Activated T-helper 1 cell treated with anti-CD3 and anti-CD28 coated beads, Interleukin-2, amount 50 U/mL, for 16 hours (primary cell): ENCODE measurements at places on chromosomes 7 and 10.

GRCh38 chr10:176677-177076 is 41.4 kb downstream of the ZMYND11 start:
- DNase-seq, result no peak

- DNase-seq, result no peak
These were observed 20.9 kb upstream of the ZNF12 start for GRCh38 chr7:6727663-6728062.

- DNase-seq, result no peak
These were observed 4.3 kb upstream of the TRPV6 start for GRCh38 chr7:142889816-142890215.

DNA sequence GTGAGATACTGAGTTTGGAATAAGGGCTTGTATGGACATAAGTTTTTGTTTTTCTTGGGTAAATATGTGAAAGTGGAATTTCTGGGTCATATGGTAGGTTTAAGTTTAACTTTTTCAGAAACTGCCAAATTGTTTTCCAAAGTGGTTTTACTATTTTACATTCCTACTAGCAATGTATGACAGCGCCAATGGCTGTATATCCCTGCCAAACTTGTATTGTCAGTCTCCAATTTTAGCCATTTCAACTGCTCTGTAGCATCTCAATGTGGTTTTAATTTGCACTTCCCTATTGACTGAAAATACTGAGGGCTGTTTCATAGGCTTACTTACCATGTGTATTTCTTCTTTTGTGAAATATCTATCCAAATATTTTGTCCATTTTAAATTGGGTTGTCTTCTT is 90.5 kb upstream of the ZNF32 start:
- DNase-seq, result no peak

DNA sequence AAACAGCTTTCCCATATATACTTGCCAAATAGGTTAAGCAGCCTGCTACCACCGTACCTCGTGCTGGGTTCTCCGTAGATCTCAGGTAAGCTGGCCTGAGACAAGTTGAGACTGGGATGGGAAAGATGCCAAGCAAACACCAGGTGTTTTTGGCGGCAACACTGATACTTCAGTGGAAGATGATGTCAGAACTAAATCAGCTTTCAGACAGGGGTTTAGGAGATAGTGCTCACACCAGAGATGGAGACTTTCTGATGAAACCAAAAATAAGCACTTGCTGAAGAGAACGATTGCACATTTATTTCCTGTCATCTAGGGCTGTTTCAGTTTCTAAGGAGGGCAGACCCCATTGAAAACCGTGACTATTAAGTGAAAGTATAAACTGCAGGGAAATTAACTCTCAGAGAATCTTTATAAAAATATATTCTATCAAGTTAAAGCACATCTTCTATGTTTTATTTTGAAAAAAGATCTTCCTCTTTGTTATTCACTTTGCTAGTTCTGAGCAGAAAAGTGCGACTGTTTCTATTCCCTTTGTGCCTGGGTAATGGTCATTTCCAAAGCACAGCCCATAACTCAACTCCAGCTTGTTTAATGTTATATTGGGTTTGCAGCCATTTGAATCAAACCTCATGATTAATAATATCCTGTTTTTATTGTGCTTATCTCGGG is 149.9 kb downstream of the CPED1 start:
- DNase-seq, result no peak

DNA sequence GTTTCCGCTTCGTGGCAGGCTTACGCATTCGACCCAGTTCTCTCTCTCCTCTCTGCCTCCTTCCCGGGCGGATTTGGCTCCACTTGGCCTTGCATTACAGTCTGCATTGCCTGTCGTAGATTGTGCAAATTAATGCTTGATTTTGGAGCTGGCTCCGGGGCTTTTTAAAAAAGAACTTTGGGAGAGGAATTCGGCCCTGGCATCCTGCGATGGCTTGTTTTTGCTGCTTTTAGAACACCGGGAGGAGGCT is 767 bp downstream of the EIF4EBP2 start:
- no peak for DNase-seq

DNA sequence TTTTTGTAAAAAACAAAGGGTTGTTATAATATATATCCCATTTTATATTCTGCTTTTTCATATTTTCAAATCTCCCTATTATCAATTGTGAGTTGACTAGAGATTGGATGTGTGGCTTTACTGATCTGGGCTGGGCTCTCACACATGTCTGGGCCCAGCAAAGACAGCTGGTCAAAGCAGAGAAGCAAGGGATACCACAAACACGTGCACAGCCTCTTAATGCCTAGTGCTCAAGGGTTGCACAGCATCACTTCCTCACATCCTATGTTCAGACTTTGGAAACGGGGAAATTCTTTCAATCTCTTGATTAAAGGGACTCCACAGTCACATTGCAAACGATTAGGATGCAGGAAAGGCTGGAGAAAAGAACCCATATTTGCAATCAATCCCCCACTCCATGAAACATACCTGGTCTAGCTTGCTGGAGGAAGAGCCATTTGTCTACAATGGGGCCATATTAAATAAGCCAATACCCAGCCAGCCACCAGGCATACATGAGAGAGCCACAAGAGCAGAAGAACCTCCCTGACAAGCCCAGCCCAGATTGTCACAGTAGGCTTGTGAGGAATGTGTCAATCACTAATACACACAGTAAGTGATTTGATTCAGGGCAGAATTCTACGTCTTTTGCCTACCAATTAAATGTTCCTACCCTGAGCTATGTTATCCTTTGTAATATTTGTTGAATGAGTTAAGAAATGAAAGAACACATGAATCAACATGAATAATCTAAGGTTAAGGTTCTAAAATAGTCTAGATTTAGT is 431.2 kb downstream of the TNS3 start:
- DNase-seq, result no peak

GRCh38 chr10:31949266-31949665 is 20.6 kb upstream of the ARHGAP12 start:
- no peak for DNase-seq

DNA sequence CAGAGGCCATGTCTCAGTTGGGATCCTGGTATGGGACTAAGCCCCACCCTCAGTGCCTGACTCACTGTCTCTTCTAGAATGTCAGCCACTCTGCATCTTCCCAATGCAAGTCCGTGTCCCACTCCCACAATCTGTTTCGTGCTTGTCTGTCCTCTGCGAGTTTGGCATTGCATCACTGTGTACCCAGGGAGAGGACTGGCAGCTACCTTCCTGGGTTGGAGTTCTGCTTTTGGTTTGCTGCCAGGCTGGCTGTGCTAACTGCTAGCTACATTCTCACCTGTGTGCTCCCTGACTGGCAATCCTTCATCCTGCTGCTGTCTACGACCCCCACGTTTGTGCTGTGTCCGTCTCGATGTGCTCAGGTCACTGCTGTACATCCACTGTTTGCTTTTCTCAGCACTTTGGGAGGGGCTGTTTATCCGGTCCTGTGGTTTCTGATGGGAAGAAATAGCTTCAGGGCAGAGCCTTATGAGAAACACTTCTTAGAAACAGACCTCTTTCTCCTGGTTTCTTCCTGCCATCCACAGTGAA is 56.0 kb upstream of the GLI3 start:
- DNase-seq, result no peak

- no peak for DNase-seq
These were observed 221.2 kb downstream of the CELF2 start for GRCh38 chr10:11238893-11239292.

DNA sequence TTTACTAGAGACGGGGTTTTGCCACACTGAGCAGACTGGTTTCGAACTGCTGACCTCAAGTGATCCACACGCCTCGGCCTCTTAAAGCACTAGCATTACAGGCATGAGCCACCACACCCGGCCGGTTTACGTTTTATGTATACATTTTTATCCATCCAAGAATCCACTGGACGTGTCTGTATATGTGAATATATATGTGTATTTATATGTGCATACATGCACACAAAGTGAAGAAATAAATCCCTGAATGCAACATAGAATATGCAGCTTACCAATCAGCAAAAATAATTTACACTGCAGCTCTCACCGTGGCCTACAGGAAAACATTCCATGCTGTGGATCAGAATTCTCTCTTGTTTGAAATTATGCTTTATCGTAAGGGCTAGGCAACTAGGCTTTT is 23.3 kb downstream of the DCLRE1C start:
- no peak for DNase-seq

GRCh38 chr7:4621396-4621795 is 60.7 kb upstream of the FOXK1 start:
- no peak for DNase-seq

DNA sequence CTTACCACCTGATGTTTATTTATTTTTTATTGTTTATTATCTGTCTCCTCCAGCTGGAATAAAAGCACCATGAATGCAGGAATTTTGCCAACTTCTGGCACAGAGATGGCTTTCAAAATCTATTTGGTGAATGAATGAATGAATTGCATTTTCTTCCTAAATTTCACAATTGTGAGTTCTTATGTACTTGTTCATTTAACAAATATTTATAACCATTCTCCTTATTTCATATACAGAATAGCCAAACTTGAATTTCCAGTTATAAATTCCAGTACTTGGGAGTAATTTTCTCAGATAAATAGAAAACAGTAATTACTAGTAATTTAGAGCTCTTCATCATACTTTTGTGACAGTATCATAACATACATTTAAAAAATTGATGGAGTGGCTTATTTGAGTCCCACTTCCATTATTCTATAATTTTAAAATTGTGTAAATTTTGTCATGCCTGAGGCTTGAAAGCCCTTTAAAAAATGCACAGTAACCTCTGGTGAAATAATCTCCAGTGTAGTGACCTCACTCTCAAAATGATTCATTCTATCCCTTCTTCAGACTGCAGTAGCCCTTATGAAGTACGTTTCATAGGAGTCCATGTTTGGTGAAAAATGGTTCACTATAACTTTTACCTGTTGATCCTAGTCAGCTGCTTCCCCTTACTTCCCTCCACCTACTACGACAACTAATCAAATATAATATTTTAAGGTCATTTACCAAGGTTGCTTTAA is 40.0 kb upstream of the SRI start:
- no peak for DNase-seq

- no peak for DNase-seq
These were observed 868 bp downstream of the EMX2 start for GRCh38 chr10:117543225-117544003.

DNA sequence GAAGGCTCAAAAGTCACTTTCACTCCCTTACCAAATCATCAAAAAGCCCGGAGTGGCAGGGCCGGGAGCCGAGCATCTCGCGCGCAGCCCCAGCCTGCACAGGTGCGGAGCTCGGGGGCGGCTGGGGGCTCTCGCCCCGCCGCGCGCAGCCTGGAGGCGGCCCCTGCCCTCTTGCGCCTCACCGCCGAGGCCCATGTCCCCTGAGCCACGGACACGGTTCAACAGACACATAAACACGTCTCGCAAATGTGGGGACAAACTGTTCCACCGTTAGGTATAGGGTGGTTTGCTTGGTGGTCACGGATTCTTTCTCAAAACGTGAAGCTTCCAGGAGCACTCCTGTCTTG is 700 bp downstream of the GSAP start:
- DNase-seq, result no peak

DNA sequence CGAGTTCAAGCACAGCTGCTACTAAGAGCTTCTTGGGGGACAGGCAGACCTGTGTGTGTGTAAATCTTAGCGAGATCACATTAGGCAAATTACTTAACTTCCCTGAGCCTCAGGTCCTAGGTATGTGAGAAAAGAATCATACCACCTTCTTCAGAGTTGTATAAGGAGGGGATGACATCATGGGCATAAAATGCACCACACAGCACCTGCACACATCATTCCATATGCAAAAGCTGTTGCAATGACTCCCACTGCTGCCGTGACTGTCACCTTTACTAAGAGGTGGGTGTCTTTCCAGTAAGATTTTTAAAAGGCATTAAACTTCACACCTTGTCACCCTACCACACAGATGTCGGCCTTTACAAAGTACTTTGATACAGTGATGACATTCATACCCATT is 146.0 kb downstream of the FANK1 start:
- DNase-seq, result no peak

DNA sequence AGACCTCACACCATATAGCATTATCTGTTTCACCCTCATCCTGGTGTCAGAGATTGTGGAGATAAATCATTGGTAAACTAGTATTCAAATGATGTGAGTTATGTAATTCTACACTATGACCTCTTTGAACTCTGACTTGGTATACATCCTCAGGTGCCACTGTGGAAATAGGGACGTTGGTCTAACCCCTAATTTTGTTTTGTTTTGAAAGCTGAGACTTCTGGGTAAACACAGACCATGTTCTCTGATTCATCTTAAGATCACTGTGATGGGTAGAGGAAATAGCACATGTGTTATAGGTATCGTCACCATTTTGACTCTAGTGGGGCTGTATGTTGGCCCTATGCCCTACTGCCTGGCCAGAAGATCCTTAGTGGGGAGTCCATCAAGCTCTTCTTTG is 241.6 kb downstream of the CCDC7 start:
- no peak for DNase-seq

- DNase-seq, result no peak
These were observed 63.0 kb downstream of the GNAI1 start for GRCh38 chr7:80197627-80198026.

- no peak for DNase-seq
These were observed 57.8 kb upstream of the PDCD4 start for GRCh38 chr10:110813743-110814472.

- no peak for DNase-seq
These were observed 69.4 kb downstream of the CAMK1D start for GRCh38 chr10:12418725-12419261.

DNA sequence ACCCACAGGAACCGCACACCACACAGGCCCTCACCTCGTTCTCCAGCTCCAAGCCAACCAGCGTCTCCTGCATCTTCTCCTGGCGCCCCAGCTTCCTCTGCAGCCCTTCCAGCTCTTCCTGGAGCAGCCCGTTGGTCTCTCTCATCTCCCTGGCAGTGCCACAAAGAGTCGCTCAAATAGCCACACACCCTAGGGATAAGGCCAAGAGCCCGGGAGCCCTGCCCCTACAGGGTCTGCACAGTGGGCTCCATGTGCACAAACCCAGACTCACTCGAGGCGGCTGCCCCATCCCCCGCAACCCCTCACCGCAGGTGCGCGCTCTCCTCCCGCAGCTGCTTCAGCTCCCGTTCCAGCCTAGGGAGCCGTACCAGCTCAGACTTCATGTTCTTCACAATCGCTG is 16.9 kb downstream of the MAD1L1 start:
- no peak for DNase-seq

DNA sequence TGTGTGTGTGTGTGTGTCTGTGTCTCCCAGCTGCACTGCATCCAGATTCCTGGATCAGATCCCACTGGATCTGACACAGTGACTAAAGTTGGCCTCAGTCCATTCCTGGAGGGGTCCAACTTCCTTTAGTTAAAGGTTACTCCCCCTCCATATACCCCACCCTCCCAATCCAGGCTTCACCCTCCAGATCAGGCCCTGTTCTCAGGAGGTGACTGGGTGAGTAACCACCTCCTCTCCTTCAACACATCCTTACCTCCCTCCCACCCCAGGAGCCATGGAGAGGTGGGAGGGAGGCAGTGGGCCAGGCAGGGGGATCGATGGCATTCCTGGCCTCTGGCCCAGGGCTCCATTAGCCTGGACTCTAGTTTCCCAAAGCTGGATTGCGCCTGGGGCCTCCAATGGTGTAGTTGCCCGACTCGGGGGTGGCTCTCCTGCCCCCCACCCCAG is 11.3 kb downstream of the KCNIP2 start:
- no peak for DNase-seq
